ENCODE measurements at places on chromosomes 2 and 18. TPM values are rescaled to one million over a fixed set of nuclear protein-coding genes. Genes with fewer than 3 reads are reported as not detected.

DNA sequence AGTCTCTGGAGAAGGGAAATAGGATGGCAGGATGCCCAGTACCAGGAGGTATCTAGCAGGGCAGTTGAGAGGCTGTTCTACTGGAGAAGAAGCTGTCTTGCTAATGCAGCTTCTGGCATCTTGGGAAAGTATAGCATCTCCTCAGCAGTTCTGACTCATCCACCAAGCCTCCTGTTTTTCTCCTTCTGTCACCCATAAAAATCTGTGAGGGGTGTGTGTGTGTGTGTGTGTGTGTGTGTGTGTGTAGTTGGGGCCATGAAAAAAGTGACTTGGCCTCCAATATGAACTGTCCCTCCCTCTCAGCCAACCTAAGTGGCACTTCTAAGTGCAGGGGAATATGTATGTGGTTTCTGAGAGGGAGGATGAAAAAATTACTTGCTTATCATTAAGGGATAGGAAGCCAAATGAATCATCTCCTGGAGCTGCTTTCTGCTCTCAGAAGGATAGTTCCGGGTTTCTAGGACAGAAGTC lies 83.9 kb downstream of the CBLN2 start:
- H3K4me1 ChIP-seq: peaks cover 7% of the 10 kb centered on the region
- H3K36me3 ChIP-seq: no peaks in the 10 kb centered on the region

DNA sequence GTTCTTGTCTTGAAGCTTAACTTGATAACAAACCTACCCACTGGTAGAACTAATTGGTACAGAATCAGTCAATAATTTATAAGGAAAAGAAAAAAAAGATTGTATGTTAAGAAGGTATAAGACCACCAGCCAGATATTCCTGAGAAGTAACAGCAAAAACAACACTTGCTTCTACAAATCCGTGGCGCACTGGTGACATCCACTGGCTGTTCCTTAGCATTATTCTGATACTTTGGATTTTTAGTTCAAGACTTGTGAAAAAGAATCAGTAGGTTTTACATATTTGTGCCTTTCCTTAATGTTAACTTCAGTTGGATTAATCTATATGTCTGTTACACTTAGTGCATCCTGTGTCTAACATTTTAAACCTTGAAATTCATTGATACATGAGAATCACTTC lies 141.8 kb downstream of the GRB14 start:
- H3K27ac ChIP-seq: no peak overlapping the region
- H3K4me3 ChIP-seq: no peak overlapping the region
- no peaks in the 10 kb centered on the region for H3K4me1 ChIP-seq
- peaks cover 2% of the 10 kb centered on the region for H3K27me3 ChIP-seq

- no peak overlapping the region for H3K4me3 ChIP-seq
- no peak for DNase-seq
- peaks cover 10% of the 10 kb centered on the region for H3K4me1 ChIP-seq
- H3K27me3 ChIP-seq: no peaks in the 10 kb centered on the region
- H3K27ac ChIP-seq: no peak overlapping the region
- peaks cover 4% of the 10 kb centered on the region for H3K36me3 ChIP-seq
Observed at GRCh38 chr2:218713922-218714321, 3.3 kb downstream of the TTLL4 start.

DNA sequence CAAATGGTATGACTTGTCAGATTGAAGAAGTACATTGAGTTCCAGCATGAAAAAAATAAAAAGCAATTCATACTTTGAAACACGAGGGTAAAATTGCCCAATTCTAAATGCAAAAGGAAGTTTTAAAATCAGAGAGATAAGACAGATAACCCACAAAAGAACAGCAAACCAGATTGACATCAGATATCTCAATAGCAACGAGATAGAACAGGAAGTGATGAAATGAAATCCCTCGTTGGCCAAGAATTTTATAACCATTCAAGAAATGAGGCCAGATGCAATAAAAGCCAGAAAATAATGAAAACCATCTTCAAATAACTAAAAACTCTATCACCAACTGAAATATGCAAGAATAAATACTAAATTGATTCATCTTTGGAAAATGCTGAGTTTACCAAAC lies 172.8 kb downstream of the CD226 start:
- no peak overlapping the region for H3K4me3 ChIP-seq
- H3K27ac ChIP-seq: no peak overlapping the region
- H3K4me1 ChIP-seq: no peaks in the 10 kb centered on the region
- H3K27me3 ChIP-seq: no peaks in the 10 kb centered on the region

- H3K4me3 ChIP-seq: no peak overlapping the region
- no peaks in the 10 kb centered on the region for H3K4me1 ChIP-seq
- H3K27me3 ChIP-seq: peaks cover 20% of the 10 kb centered on the region
- H3K36me3 ChIP-seq: no peaks in the 10 kb centered on the region
- no peak overlapping the region for H3K27ac ChIP-seq
Observed at GRCh38 chr18:2223849-2224248, 347.5 kb downstream of the METTL4 start.

DNA sequence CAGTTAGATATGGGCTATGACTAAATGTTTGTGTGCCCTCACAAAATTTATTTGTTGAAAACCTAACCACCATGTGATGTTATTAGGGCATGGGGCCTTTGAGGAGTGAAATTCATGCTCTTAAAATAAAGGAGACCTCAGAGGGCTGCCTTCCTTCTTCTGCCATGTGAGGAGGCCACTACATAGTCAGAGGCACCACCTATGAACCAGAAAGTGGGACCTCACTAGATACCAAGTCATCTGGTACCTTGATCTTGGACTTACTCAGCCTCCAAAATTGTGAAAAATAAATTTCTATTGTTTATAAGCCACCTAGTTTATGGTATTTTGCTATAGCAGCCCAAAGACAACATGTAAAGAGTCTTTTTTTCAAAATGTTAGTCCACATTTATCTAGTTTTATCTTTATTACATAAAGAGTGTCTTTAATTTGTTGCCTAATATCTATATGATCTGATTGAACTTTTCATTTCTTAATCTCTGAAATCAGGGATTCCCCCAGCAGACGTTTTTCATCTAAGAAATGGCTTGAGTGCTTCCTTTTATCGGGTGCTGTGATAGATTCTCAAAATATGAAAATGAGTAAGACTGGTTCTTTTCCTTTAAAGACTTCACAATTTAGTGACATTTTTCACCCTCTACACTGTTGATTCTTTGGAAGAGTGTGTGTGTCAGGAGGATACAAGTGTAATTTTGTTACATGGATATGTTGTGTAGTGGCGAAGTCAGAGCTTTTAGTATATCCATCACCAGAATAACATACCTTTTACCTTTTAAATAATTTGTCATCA lies 34.2 kb downstream of the PMS1 start:
- DNase-seq: no peak
- no peak overlapping the region for H3K4me3 ChIP-seq
- H3K27me3 ChIP-seq: no peaks in the 10 kb centered on the region
- H3K27ac ChIP-seq: no peak overlapping the region

The SERPINB11 gene
- total RNA-seq: not detected
